ENCODE measurements at places on chromosomes 6 and 20. TPM values are rescaled to one million over a fixed set of nuclear protein-coding genes. Genes with fewer than 3 reads are reported as not detected.

- no peaks in the 10 kb centered on the region for H3K4me1 ChIP-seq
- no peak overlapping the region for H3K4me3 ChIP-seq
- H3K27ac ChIP-seq: no peak overlapping the region
- DNase-seq: peak; percentile 93
- H3K27me3 ChIP-seq: no peaks in the 10 kb centered on the region
Measured at GRCh38 chr6:34531580-34532201, 24.4 kb downstream of the SPDEF start.

DNA sequence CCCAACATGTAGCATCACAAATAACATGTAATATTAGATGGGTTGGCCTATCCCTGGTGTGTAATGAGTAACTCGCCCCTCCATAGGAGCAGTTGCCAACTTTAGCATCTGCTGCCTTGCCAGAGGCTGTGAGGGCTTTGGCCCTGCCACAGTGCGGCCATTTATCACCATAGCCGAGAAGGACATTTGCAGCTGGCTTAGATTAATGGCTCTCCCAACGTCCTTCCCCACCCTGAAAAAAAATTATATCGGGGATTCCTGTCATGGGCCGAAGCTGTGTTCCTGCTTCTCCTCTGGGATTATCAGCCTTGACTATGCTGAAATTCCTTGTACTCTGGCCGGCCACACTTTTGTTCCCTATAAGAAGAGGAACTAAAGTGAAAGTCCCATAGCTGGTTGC, 7.6 kb upstream of the ADIG start:
- no peak for DNase-seq
- H3K27me3 ChIP-seq: no peaks in the 10 kb centered on the region
- peaks cover 21% of the 10 kb centered on the region for H3K36me3 ChIP-seq
- no peak overlapping the region for H3K4me3 ChIP-seq

GRCh38 chr6:129525055-129525454, 184.9 kb downstream of the ARHGAP18 start:
- no peaks in the 10 kb centered on the region for H3K4me1 ChIP-seq
- no peak for DNase-seq
- no peaks in the 10 kb centered on the region for H3K27me3 ChIP-seq
- no peak overlapping the region for H3K27ac ChIP-seq
- H3K4me3 ChIP-seq: no peak overlapping the region

DNA sequence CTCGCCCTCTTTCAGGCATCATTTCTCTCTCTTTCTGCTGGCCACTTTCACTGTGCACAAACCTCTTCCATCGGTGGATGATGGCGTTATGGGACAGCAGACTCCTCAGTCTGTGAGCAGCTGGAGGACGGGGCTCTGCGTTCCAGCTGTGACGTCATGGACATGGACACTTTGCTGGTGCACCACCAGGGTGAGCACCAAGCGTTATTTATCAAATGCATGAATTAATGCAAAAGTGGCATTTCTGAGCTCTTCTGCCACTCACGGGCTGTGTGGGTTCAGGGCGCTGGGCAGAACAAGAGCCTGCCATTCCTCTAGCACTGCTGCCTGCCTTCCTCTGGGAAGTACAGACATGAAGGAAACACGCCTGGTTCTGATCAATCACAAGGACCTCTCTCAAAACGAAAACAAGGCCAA, 82.9 kb upstream of the MPC1 start:
- H3K4me1 ChIP-seq: peaks cover 12% of the 10 kb centered on the region
- H3K27ac ChIP-seq: peak overlapping the region; percentile 35
- H3K36me3 ChIP-seq: peaks cover 41% of the 10 kb centered on the region
- H3K4me3 ChIP-seq: no peak overlapping the region

Gene ANKRD60
- total RNA-seq: not detected

Gene PNLDC1
- total RNA-seq: 0.23 TPM

DNA sequence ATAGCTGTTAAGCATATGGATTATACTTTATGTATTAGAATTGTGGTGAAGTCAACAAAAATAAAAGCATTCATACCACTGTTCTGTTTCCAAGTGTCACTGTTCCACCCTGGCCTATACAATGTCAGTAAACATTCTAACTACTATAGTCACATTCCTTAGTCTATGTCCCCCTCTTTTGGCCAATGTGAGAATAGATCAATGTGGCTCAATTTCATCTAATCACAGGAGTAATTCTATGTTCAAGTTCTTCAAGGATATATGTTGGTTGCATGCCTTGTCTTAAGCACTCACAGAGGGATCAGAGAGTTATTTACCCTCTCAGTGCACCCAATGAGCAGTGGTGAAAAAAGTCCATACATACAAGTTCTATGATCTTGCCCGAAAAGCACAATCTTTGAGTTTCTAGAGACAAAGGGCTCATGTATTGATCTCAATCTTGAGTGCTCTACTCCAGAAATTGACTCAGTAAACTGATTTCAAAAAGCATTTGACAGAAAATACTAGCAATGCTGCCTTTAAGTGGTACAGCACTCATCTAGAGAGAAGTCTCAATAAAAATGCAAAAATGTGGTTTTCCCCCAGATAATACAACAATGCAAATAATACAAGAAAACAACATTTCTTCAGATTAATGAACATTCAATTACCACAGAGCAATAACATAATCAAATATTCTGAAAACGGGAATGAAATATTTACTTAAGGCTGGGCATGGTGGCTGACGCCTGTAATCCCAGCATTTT, 16.5 kb downstream of the SMLR1 start:
- DNase-seq: no peak
- H3K4me1 ChIP-seq: no peaks in the 10 kb centered on the region
- peaks cover 2% of the 10 kb centered on the region for H3K36me3 ChIP-seq
- no peak overlapping the region for H3K27ac ChIP-seq
- H3K27me3 ChIP-seq: no peaks in the 10 kb centered on the region

DNA sequence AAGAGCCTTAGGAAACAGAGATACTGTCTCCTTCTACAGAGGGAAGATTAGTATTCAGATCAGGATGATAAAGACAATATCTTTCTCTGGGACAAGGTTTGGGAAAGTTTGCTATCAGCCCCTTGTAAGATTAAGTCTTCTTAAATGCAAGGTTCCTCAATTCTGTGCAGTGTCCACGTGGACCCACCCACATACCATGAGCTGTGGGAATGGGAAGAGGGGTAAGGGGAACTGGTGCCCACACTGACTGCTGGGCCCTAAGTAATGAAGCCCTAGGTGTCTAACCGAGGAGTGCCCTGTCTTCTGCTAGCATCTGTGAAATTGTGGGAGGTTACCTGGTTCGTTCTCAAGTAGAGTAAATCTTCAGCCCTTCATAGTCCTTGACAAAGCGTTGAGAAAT, 5.8 kb upstream of the SSTR4 start:
- no peaks in the 10 kb centered on the region for H3K4me1 ChIP-seq
- H3K4me3 ChIP-seq: no peak overlapping the region
- H3K27me3 ChIP-seq: no peaks in the 10 kb centered on the region
- H3K27ac ChIP-seq: no peak overlapping the region
- H3K36me3 ChIP-seq: no peaks in the 10 kb centered on the region
- no peak for DNase-seq

Gene FOXS1
- total RNA-seq: 2.3 TPM

GRCh38 chr6:43246301-43247113, 3.2 kb downstream of the TTBK1 start:
- no peak overlapping the region for H3K27ac ChIP-seq
- H3K36me3 ChIP-seq: no peaks in the 10 kb centered on the region
- H3K4me3 ChIP-seq: peak overlapping the region; percentile 41
- no peak for DNase-seq

DNA sequence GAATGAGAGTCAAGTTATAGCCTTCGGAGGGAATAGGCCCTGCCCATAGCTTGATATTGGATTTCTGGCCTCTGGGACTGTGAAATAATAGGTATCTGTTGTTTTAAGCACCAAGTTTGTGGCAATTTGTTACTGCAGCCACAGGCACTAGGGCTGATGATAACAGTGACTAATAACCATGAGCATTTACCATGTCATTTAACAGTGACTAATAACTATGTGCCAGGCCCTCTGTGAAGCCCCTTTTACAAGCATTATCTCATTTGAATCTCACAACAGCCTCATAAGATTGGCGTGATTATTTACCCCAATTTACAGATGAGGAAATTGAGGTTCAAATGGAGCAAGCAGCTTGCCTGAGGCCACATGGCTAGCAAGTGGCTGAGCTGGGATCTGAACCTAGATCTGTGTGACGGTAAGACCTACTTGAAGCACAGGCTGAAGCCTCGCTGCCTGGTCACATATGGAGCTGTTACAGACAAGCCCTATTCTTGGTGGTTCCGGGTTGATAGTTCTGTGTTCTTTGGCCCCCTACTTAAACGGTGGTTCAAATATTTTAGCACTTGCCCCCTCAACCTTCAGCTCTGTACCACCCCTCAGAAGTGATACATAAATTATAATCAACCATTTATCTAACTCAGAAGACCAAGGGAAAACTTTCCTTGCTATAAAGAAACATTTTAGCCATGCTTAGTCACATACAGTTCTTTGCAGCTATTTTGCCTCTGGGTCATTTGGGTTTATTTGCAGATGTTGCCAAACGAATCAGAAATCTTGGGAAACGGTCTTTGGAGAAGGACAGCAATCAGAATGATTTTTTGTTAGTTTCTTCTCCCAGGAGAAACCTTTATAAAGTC, 98.3 kb downstream of the ELOVL5 start:
- H3K4me1 ChIP-seq: no peaks in the 10 kb centered on the region
- no peak for DNase-seq
- no peaks in the 10 kb centered on the region for H3K36me3 ChIP-seq
- H3K4me3 ChIP-seq: no peak overlapping the region

Gene GPLD1
- 3.8 TPM for total RNA-seq

DNA sequence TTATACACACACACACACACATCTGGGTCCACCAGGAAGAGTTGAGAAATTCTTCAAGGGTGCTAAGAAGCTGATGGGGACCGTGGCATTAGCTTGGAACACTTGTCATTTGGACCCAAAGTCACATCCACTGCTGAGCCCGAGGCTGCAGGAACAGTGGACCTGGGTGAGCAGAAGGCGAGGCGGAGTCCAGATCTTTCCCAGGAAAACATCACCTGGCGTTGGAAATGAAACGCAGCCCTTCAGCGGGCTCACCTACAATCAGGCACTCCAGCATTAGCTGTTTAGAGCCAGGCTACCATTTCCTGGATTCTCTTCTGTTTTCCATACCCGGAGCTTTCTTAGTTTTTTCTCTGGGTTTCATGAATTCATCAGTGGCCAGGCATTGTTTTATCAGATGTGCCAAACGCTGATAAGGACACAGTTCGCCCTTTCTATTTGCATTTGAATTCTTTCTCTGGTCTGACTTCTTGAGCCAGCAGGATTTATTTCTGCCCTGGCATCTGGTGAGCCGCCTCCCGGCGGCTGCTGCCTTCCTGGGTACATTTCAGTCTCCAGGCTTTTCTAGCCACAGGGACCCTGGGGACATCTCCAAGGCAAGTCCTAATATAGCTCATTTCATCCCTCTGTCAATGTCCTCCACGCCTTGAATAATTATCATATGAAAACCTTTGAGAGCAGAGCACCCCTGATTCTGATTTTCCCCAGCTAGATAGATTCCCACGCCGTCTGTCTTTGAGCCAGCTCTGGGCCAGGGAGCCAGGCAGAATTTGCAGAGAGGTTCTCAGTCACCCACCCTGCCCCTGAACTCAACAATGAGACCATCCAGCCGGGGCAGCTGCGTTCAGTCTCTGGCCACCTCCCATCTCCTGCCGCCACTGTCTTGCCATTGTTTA, 170.9 kb downstream of the TTLL2 start:
- H3K27ac ChIP-seq: no peak overlapping the region
- H3K4me1 ChIP-seq: peaks cover 5% of the 10 kb centered on the region
- H3K36me3 ChIP-seq: no peaks in the 10 kb centered on the region
- no peak overlapping the region for H3K4me3 ChIP-seq
- H3K27me3 ChIP-seq: no peaks in the 10 kb centered on the region

Gene TRIM31
- total RNA-seq: 0.31 TPM

DNA sequence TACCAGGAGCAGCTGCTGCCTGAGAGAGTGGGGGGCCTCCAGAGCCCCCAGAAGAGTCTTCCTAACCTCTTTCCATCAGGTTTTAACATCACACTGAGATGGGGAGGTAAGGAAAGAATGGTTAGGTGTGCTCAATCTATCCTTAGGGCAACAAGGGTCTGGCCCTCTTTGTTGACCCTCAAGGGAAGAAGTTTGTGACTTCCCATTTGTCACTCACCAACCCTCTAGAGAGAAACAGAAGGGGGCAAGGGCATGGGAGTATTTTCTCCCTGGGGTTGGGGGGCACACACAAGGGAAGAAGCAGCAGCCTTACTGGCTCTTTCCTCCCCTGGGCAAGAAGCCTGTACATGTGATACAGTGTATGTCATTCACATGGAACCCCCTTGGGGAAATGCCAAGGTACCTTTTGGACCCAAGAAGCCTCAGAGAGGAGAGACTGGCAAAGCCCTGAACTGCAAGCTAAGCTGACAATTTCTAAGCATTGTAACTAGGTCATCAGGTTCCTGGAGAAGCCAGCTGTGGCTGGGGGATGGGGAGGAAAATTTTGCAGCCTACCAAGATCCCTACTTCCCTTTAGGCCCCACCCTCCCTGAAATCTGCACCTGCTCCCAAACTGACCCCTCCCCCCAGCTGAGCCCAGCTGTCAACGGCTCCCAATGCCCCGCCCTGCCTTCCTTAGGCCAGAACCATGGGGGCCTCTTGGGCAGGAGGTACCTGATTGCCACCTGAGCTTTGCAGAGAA, 14.5 kb downstream of the BCL2L1 start:
- peaks cover 9% of the 10 kb centered on the region for H3K36me3 ChIP-seq
- no peaks in the 10 kb centered on the region for H3K27me3 ChIP-seq
- peaks cover 36% of the 10 kb centered on the region for H3K4me1 ChIP-seq
- peak overlapping the region; percentile 47 for H3K27ac ChIP-seq
- no peak for DNase-seq

Gene SCGN
- total RNA-seq: 0.15 TPM

- H3K27me3 ChIP-seq: no peaks in the 10 kb centered on the region
- H3K4me1 ChIP-seq: no peaks in the 10 kb centered on the region
- no peak overlapping the region for H3K4me3 ChIP-seq
Measured at GRCh38 chr6:98678481-98678880, 155.9 kb upstream of the POU3F2 start.

DNA sequence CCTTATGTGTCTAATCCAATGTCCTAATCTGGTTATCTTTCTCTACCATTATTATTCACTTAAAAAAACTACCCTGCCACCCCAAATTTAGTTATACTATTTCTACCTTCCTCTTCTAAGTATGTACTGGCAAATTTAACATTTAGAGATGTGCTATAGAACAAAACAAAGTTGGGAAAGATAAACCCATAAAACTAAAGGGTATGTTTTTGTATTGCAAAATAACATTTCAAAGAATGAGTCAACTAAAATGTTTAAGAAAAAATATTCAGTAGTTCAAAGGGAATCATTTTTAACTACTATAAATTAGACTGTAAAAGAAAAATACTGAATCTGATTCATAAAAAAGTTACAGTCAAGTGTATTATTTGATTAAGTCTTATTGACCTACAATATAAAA, 103.0 kb downstream of the LMBRD1 start:
- no peaks in the 10 kb centered on the region for H3K27me3 ChIP-seq
- H3K4me1 ChIP-seq: no peaks in the 10 kb centered on the region
- H3K27ac ChIP-seq: no peak overlapping the region
- H3K4me3 ChIP-seq: no peak overlapping the region

- no peak for DNase-seq
- H3K36me3 ChIP-seq: no peaks in the 10 kb centered on the region
- no peak overlapping the region for H3K4me3 ChIP-seq
- H3K27ac ChIP-seq: no peak overlapping the region
- H3K4me1 ChIP-seq: no peaks in the 10 kb centered on the region
- no peaks in the 10 kb centered on the region for H3K27me3 ChIP-seq
Measured at GRCh38 chr6:1124885-1125284, 187.0 kb upstream of the FOXQ1 start.

- H3K4me1 ChIP-seq: peaks cover 15% of the 10 kb centered on the region
- H3K4me3 ChIP-seq: no peak overlapping the region
- no peaks in the 10 kb centered on the region for H3K27me3 ChIP-seq
- no peak for DNase-seq
Measured at GRCh38 chr6:30935018-30935417, 3.0 kb upstream of the SFTA2 start.

Gene WFDC5
- total RNA-seq: not detected

GRCh38 chr6:21524201-21524600, 69.3 kb upstream of the SOX4 start:
- H3K4me3 ChIP-seq: no peak overlapping the region
- no peak overlapping the region for H3K27ac ChIP-seq
- no peaks in the 10 kb centered on the region for H3K4me1 ChIP-seq
- peaks cover 6% of the 10 kb centered on the region for H3K27me3 ChIP-seq

Measured in lung (tissue), 17 donors.